ENCODE measurements at places on chromosomes 5 and 9.

DNA sequence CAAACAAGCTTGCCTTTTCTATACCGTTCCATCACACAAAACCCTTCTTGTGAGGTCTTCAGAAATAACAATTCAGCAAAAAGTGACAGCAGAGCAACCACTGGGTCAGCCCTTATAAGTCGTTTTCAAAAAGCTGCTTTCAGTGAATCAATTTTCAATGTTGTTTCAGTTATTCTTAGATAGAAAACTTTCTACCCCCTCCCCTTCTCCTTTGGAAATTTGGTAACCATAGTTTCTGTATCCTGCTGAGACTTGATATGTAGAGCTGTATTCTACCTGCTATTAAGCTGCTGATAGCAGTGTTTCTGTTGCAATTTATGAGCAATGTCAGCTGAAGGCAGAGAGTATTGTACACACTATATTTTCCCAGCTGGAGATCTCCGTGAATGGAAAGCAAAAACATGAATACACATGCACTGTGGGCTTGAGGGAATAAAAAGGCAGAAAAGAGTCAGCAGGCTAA, 75.7 kb downstream of the ZNF608 start:
- no peak for DNase-seq

DNA sequence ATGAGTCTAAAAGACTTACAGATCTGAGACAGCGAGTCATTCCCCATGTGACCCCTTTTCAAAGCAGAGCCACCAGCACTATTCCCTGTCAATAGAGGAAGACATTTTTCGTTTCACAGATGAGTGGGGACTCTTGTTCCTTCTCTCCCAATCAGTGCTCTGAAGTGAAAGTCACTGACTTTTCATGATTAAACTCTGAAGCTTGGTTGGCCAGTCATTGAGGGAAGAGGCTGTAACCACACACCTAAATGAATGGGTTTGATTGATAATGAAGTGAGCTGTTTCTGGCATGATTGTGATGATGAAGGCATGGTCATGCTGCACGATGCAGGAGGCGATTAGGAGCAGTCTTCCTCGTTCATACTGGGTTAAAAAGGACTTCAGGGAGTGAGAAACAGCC, 171.9 kb downstream of the ZNF462 start:
- DNase-seq: no peak

DNA sequence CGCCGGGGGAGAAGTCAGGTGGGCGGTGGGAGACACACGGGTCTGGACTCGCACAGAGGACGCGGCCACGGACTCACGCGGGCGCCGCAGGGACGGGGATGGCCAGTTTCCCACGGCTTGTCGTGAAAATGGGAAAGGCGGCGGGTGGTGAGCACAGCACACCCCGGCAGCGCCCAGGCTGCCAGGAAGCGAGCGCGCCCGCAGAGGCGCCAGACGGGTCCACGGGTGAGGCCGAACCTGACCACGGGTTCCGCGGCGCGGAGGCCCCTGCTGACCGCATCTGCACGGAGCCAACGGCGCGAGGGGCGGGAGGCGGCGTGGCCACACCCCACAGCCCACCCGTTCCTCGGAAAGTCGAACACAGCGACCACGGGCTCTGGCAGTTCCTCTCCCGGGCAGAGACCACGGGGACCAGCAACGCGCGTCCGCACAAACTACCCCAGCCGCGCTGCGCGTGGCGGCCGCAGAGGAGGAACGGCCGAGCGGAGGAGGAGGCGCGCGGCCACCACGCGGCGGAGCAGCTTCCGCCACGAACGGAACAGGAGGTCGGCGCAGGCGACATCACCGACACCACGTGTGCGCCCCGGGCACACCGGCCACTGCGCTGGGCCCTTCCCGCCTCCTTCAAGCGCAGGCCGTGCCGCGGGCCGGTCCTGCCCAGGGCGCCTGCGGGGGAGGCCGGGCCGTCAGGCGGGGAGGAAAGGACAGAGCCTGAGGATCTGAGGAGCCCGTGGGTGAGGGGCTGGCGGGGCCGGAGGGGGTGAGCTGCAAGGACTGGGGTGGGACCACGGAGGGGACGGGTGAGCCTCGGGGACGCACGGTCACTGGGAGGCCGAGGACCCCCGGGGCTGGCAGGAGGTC, 5.6 kb downstream of the EXD3 start:
- no peak for DNase-seq

DNA sequence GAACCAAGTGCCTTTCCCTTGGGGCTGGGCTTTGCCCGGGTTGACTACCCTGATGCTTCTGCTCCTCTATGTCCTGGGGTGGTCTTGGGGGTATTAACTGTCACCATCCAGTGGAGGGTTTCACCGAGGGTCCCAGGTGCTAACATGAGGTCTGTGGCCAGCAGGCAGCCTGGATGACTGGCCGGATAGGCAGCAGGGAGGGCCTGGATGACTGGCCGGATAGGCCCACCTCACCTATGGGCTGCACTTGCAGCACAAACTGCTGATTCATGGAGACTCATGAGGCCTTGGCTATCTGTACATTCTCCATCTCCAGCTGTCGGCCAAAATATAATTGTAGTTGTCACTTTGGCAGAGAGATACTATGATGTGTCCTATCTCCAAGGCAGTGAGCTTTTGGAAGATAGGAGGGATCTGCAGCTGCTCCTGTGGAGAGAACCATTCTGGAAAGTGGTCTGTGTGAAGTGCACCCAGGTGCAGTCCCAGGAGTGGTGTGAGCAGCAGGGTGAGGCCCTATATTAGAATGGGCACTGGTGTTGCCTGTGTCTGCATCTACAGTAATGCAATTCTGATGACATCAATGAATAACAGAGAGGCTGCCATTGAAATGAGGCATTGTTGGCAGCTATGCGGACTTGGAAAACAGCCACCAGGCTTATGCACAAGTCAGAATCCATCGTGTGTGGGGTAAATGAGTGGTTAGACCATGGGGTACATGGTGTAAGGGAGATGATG, 26.3 kb upstream of the CDKN2AIPNL start:
- DNase-seq: no peak

DNA sequence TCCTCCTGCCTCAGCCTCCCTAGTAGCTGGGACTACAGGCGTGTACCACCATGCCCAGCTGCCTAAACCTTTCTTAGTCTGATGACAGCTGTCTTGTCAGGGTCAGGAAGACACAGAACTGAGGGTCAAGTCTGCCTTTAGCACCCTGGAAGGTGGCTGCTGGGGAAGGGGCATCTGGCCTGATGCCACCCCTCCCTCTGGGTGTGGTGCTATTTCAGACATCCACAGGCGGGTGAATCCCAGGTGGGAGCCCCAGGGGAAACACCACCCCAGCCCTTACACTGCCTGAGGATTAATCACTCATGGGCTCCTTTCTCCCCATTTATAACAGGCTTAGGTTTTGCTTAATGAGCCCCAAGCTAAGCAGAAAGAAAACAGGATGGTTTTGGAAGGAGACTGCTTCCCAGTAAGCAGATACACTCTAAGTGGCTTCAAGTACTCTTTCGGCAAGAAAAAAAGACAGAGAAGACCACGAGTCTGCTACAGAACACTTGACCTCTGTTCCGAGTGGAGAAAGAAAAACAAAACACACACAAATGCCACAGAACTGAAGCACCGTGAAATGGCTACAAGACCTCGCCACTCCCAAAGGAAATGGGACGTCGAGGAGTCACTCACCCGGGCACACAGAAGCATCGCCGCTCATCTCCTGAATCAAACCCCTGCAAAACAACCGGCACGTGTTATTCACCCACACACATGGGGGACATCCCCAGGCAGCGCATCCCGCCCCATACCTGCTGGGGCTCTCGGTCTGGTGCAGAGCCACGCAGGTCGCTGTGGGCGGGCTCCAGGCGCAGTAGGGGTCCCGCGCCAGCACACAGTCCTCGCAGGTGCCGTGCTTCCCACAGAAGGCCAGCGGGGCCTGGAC, 62.4 kb downstream of the SECISBP2 start:
- no peak for DNase-seq

DNA sequence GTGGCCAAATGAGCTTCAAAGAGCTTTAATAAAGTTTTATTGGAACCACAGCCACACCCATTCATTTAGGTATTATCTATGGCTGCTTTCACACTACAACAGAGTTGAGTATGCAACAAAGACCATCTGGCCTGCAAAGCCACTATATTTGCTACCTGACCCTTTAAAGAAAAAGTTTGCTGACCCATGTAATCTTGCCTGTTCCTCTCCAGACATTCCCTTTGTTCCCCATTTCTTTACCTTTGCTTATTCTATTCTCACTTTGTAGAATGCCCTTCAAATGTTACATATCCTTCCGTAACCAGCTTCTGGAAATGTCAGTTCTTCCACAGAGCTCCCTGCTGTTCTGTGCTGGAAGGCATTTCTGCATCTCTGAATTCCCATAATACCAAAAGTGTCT, 320.2 kb downstream of the TLE1 start:
- no peak for DNase-seq

DNA sequence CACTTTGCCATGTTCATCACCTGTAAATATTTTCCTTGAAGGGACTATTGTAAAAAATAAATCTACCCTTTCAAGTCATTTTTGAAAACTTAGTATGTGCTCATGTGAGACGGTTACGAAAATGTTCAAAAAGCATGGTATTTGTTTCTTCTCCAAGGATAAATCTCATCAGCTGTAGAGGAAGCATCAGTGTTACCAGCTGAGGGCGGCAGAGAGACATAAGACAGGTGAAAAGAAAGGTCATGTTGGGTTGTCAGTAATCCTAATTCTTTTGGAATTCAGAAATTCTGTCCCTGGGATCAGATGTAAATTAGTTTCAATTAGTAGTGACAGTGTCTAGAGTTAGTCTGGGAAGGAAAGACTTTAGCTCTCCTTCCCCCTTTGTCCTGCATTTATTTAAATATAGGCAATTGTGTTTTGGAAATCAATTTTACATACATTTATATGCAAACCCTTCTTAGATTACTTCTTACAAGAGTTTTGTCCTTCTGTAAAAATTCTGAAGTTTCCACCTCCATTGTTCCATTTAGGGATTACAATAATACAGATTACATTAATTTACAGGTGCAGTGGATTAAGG, 791.9 kb upstream of the CDH6 start:
- peak; percentile 31 for DNase-seq

DNA sequence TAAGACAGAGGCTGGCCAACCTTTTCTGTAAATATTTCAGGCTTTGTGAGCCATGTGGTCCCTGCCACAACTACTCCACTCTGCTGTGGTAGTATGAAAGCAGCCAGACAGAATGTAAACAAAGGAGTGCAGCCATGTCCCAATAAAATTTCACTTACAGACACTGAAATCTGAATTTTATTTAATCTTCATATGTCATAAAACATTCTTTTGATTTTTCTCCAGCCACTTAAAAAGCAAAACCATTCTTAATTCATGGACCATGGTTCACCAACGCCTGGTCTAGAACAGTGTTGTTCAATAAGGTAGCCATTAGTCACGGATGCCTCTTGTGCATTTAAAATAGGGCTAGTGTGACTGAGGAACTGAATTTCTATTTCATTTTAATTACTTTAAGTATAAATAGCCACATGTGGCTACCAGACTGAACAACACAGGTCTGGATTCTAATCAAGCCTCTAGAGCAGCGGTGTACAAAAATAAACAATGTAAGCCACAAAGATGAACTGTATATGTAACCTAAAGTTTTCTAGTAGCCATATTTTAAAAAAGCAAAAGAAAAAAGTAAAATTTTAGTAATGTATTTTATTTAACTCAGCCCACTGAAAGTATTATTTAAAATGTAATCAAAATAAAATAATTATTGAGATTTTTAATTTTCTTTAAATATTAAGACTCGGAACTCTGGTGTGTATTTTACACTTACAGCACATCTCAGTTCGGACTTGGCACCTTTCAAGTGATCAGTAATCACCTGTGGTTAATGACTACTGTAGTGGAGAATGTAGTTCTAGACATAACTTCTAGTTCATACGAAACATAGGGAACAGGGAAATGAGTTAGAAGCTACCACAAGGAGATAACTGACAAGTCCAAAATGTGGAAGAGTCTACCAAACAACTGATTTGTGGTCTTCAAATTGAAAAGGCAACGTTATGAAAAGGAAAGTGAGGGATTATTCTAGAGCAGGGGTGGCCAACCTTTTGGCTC, 14.3 kb downstream of the GEMIN5 start:
- no peak for DNase-seq

DNA sequence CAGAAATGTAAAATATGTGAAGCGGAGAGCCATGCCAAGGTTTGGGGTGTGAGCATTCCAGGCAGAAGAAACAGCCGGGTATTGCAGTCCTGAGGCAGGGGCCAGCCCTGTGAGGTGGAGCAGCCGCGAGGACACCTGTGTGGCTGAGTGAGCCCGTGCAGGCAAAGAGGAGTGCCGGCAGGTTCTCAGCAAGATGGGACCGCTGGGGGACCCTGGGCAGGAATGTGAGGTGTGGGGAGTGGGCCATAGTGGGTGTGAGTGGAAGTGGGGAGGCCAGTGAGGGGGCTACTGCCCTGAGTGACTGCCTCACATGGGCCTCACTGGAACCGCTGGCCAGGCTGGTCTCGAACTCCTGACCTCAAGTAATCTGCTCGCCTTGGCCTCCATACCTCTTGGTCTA, 8.1 kb upstream of the PRR7 start:
- no peak for DNase-seq

DNA sequence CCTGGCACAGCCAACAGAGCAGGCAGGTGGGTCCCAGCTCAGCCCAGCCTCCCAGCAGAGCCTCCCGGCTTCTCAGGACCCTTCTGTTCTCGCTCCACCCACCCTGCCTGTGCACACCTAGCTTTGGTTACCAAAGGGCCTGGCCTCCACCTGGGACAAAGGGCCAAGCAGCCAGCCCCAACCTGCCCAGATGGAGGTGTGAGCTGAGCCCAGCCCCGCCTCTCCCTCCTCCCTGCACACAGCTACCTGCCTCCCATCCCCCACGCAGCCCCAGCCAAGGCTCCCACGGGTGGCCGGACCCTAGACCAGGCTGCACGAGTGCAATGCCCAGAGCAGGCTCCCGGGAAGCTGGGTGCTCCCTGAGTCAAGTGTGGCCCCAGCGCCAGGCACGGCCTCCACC, 5.6 kb downstream of the TPRN start:
- no peak for DNase-seq

DNA sequence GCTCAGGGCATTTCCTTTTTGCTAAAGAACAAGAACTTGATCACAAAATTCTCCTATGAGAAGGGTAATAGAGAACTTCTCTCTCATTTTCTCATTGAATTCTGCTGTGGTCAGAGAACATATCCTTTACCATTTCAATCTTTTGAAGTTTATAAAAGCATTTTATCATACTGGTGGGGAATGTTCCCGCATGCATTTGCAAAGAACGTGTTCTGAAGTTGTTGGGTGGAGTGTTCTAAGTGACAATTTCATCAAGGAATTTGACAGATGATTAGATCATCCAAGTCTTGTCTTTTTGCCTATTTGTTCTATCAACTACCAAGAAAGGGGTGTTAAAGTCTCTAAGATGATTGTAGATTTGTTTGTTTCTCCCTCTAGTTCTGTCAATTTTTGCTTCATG, 163.4 kb upstream of the FREM1 start:
- DNase-seq: no peak

DNA sequence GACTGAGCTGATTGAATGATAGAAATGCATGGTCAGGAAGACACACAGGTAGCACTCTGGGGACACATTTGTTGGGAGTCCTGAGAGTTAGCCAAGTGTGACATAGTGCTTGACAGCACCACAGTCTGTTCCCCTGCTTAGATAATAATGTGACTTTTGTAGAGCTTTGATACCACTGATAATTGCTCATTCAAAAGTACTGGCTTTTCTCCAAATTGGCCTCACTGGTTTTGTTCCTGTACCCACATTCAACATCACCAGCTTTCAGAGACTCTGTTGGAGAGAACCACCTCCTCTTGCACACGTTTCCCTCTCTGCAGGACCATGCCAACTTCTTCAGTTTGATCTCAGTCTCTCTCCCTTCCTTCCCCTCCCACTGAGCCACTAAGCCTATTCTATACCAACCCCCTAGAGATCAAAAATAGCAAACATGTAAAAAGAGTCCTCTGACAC, 52.5 kb upstream of the IL7R start:
- no peak for DNase-seq

Measured in progenitor cell of endocrine pancreas (in vitro differentiated cells).